ENCODE measurements at places on chromosomes 7 and 10.

- DNase-seq: no peak
These were observed 39.0 kb downstream of the POR start for GRCh38 chr7:75953931-75954330.

GRCh38 chr10:109892931-109893330 lies 30.4 kb downstream of the XPNPEP1 start:
- no peak for DNase-seq

DNA sequence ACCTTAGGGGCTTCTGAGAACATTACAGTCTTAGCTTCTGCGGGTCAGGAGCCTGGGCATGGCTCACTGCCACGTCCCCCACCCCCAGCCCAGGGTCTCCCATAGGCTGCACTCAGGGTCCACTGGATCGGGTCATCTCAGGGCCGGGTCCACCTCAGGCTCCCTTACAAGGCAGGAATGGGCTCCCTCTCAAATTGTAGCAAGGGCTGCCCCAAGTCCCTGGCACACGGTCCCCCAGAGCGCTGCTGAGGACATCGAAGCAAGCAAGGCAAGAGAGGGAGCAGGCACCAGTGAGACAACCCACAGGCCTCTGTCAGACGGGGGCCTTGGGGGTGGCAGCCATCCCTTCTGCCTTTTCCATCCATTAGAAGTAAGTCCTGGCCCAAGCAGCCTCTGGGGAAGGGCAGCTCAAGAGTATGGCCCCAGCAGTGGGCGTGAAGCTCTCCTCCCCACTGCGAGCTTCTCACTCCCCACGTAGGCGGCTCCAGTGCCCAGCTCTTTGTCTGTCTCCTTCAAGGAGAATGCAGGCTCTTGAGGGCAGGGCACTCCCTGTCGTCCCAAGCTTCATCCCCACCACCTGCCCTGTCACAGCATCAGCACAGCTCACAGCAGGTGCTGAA lies 18.0 kb upstream of the RET start:
- DNase-seq: no peak

- DNase-seq: no peak
These were observed 4.4 kb upstream of the MNX1 start for GRCh38 chr7:157014635-157015555.

DNA sequence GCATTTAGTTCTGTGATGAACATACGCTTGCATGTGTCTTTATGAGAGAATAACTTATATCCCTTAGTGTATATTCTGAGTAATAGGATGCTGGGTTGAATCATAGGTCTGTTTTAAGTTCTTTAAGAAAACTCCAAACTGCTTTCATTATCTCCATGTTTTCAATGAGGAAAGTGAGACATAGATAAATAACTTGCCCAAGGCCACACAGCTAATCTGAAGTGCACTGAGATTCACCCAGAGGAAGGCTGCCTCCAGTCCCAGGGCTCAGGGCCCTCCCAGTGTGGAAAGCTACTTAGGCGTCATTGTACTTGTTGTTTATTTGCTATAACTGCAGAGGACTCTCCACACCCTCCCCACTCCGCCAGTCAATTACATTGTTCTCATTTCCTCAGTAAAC lies 126.7 kb downstream of the INHBA start:
- DNase-seq: no peak

GRCh38 chr10:92239151-92239599 lies 51.7 kb downstream of the CPEB3 start:
- no peak for DNase-seq

- no peak for DNase-seq
These were observed 23.1 kb downstream of the CDCA7L start for GRCh38 chr7:21922605-21923004.

DNA sequence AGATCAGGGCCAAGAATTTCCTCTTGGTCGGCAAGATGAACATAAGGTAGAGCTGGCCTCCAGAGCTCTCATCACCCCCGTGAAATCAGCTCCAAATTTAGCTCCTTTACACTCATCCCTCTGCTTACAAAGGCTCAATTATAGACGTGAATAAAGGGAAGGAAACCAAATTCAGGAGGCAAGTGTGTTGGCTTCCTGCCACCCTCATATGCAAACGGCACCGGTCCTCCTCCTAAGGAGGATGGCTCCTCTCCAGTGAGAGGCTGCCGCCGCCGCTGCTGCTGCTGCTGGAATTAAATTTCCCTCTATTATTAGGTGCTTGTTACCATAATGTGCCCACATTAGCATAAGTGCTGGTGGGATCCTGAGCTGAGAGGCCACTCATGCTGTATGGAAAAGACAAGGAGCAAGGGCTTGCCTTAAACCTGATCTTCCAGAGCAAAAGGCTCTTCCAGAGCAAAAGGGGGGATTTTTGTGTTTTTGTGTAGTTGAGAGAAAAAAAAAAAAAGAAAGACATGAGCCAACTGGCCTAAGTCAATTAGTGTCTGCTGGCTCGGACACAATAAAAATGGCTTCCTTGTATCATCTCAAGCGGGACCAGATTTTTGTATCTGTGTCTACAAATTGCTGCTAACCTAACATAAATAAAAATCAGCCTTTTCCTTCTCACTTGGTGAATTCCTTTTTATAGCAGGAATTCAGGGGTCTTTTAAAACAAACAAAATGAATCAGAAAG lies 68.4 kb downstream of the CDHR3 start:
- no peak for DNase-seq

DNA sequence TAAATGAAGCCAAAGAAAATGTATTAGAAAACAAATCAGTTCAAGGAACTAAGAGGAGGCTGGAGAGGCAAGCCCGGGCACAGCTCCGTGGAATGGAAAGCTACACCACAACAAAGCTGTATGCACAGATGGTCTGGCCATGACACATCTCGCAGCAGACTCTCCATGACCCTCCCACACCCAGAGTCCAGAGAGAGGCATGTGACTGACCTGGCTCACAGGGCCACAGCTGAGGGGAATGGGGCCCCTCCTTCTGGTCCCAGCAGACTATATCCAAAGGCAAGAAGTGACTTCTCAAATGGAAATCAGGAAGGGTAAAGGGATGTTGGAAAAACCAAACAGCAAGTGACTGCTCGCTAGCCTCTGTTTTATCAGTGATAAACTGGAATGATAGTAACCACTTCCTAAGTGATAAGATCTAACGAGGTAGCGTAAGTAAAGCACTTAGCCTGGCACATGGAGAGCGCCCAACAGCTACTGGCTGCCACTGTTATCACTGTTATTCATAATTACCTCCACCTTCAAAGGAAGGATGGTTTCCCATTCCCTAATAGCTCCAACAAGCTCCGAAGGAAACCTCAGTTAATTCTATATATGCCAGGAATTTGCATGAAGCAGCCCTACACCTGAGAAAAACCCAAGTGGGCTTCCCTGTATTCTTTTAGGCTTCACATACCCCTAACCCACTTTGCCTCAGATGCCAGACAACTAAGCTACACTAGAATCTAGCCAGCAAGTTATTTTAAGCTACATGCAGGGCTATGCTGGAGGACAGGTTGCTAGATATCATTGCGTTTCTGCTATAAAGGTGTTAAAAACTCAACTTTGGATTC lies 8.4 kb downstream of the OSBPL3 start:
- DNase-seq: no peak

GRCh38 chr10:131556061-131556896 lies 244.8 kb upstream of the TCERG1L start:
- no peak for DNase-seq

DNA sequence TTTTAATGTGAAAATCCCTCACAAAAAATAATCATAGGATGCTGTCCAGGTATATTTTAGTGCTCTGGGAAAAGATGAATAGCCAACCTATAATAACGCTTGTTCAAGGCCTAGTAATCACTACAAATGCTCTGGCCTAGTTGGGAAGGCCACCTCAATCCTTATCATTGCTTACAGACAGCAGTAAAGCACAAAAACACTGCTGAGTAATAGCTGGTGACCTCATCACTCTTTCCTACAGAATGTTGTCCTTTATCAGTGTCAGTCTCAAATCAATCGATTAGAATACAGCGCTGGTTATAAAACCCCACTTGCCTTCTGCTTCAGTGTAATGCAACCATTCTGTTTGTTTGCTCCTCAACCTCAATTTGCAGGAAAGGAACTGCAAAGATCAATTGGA lies 72.6 kb upstream of the STEAP1 start:
- DNase-seq: no peak

DNA sequence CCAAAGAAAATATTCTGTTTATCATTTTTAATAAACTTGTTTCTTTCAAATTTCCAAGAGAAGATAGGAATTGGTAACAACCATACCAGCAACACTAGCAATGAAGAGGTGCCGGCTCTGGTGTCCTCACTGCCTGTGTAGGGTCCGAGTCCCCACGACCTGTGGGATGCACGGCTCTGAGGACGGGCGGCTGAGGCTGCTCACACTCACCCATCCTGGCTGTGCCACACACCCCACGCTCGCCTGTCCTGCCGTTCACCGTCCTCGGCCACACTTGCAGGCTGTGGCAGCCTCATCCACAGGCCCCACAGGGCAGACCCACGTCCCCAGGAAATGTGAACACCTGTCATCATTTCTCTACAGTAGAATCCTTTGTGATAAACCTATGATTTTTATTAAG lies 48.2 kb upstream of the DPYSL4 start:
- no peak for DNase-seq

DNA sequence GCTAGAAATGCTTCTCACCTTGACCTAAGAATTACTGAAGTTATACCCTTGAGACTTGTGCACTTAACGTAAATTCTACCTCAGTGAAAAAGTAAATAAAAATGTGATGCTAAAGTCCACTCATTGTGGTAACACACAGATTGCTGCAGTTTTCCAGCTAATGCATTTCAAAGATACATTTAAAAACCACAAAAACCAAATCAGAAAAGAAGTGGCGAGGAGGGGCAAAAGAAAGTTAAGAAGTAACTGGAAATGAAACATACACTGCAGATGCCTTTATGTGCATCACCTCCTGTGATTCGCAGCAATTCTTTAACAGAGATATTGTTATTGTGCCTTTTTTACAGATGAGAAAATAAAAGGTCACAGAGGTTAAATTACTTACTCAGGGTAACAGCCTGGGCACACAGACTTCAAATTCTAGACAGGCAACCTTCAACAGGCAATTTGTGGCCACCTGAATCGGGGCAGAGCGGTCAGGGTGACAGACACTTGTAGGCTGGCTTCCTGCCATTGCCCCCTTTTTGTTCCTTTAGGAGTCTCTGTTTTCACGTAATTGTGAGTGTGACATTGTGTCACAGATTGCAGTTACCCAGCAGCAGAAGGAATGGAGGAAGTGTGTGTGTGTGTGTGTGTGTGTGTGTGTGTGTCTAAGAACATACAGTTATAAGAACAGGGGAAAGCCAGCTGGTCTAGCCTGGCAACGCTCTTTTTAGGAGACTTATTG lies 1.9 kb downstream of the WIPF3 start:
- DNase-seq: no peak

DNA sequence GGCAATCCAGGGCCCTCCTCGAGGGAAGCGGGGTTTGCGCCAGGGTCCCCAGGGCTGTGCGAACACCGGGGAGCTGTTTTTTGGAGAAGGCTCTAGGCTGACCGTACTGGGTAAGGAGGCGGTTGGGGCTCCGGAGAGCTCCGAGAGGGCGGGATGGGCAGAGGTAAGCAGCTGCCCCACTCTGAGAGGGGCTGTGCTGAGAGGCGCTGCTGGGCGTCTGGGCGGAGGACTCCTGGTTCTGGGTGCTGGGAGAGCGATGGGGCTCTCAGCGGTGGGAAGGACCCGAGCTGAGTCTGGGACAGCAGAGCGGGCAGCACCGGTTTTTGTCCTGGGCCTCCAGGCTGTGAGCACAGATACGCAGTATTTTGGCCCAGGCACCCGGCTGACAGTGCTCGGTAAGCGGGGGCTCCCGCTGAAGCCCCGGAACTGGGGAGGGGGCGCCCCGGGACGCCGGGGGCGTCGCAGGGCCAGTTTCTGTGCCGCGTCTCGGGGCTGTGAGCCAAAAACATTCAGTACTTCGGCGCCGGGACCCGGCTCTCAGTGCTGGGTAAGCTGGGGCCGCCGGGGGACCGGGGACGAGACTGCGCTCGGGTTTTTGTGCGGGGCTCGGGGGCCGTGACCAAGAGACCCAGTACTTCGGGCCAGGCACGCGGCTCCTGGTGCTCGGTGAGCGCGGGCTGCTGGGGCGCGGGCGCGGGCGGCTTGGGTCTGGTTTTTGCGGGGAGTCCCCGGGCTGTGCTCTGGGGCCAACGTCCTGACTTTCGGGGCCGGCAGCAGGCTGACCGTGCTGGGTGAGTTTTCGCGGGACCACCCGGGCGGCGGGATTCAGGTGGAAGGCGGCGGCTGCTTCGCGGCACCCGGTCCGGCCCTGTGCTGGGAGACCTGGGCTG lies 26.0 kb downstream of the PRSS2 start:
- DNase-seq: peak; percentile 58

- peak; percentile 60 for DNase-seq
These were observed 525.7 kb downstream of the KCNMA1 start for GRCh38 chr10:77111611-77112550.

DNA sequence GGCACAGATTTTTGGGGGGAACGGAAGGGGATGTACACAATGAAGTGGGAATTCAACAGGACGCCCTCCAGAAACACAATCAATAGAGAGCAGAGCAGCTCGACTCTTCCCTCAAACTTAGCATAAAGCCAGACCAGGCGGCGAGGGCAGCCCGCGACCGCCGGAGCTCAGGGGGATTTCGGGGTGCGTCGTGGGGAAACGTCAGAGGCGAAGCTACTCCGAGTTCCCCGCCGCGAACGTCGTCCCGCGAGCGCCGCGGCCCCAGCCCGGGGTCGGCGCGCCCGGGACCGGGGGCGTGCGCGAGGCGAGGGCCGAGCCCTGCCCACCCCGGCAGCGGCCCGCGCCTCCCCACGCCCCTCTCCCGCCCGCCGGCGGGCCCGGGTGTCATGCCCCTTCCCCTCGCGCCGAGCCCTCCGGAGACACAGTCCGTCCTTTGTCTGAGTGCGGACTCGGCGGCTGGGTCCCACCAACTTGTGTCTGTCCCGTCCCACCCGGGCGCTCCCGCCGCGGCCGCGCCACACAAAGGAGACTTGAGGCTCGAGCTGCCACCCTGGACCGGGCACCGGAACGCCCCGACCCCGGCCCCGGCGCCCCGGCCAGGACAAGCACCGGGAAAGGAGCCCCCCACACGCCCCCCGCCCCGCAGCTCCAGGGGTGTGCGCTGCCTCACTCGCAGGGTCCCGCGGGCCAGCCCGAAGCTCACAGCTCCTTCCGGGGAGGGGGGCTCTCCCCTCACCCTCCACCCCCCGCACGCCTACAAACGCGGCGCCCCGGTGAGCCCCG lies 634 bp downstream of the EZH2 start:
- DNase-seq: peak; percentile 70

GRCh38 chr7:21086688-21087087 lies 300.0 kb upstream of the SP8 start:
- DNase-seq: no peak

DNA sequence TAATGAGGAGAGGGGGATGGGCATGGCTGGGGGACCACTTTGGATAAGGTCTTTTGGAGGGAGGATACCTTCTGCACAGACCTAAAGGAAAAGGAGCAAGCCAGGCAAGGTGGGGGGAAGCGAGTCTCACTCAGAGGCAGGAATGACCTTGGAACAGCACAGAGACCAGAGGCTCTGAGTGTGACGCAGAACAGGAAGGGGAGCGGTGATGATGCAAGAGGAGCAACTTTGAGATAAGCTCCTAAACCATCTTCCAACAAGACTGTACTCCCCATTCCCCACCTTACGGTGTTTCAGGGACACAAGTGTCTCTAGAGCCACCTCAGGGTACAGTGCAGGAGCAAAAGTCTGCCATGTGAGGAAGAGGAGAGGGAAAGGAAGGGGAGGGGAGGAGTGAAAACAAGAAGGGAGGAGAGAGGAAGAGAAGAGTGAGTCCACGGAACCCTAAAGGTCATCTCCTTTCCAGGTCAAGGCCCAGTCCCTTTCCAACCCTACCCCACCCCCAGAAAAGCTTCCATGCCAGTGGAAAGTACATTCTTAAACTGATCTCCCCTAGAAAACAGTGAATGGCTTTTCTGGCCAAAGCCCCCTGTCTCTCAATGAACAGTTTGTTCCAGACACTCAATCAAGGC lies 54.1 kb downstream of the JAZF1 start:
- DNase-seq: no peak

Data from D341Med (cell line).